ENCODE measurements at places on chromosomes 7 and 10.

DNA sequence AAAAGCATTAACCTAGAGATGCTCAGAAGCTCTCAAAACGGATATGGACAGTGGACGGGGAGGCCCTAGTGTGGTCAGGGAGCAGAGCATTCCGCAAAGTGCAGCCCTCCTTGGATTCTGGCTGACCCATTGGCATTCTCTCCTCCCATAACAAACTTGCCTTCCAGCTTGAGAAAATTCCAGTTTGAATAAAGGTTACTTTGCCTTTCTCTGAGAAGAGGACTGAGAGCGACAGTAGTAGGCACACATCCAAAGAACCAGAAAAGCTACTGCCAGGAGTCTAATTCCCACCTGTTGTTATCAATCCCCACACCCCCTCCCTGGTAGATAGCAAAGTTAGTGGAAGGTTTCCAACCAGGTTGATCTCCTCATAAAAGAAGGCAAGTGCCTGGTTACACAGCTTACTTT is 84.7 kb upstream of the TRIL start:
- DNase-seq, result no peak

DNA sequence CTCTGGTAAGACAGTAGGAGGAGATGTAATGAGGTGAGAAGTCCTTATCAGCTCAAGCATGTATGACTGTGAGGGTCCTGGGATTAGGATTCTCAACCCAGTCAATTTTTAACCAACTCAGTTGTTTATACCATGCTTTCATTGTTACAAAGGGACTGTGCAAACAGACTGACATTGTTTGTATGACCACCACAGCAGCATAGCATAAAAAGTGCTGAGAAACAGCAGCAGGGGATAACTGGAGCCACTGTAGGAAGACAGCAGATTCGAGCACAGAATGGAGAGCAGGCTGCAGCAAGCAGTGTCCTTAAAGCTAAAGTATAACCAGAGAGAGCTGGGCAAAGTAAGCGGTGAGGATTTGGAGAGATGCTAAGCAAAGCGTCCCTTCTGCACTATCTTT is 829.5 kb downstream of the REEP3 start:
- no peak for DNase-seq

DNA sequence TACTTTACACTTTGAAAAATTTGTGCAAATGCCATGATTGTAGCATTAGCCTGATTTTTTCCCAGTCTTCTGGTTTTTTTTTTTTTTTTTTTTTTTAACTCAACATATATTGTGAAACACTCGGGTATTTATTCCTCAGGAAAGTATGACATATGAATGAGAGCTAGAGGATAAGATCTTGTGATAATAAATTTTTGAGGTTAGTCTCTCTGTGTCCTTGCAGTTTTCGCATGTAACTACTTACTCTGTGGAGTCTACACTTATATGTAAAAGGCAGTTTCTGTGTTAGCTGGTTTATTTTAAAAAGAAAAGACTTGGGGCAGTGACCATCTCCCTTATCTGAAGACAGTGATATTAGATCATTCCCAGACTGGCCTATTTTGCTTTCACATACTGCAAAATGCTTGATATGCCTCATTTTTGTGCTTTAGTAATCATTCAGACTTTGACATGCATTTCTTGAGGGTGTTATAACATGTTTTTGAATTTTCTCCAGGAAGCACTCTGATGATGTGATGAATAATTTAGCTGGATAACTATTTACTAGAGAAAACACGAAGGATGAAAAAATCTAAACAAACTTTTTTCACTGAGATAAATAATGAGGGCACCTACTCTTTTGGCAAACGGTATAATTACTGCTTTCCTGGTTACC is 371.0 kb downstream of the NRG3 start:
- DNase-seq, result peak; percentile 81

GRCh38 chr10:48684792-48685623 is at the start of gene WDFY4:
Gene WDFY4 (plus strand): TSS chr10:48684873. CDS start chr10:48709733, 24,860 bp downstream.
- no peak for DNase-seq

DNA sequence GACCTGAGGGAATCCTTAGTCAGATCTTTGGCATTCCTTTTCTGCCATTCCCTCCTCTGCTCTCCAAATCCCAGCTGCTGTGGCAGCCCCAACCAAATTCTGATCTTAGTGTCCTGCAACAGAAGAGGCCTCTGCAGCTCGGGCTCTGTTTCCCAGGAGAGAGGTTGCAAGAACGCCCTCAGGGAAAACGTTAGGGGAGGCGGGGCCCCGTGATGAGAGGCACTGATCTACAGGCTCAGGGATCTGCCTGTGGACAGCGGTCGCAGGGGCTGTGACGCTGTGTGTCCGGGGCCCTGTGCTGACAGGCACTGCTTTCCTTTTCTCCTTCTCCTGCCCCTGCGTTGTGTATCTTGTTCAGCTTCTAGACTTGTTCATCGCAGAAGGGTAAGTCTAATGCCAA is 57.3 kb upstream of the DPYSL4 start:
- DNase-seq, result no peak

DNA sequence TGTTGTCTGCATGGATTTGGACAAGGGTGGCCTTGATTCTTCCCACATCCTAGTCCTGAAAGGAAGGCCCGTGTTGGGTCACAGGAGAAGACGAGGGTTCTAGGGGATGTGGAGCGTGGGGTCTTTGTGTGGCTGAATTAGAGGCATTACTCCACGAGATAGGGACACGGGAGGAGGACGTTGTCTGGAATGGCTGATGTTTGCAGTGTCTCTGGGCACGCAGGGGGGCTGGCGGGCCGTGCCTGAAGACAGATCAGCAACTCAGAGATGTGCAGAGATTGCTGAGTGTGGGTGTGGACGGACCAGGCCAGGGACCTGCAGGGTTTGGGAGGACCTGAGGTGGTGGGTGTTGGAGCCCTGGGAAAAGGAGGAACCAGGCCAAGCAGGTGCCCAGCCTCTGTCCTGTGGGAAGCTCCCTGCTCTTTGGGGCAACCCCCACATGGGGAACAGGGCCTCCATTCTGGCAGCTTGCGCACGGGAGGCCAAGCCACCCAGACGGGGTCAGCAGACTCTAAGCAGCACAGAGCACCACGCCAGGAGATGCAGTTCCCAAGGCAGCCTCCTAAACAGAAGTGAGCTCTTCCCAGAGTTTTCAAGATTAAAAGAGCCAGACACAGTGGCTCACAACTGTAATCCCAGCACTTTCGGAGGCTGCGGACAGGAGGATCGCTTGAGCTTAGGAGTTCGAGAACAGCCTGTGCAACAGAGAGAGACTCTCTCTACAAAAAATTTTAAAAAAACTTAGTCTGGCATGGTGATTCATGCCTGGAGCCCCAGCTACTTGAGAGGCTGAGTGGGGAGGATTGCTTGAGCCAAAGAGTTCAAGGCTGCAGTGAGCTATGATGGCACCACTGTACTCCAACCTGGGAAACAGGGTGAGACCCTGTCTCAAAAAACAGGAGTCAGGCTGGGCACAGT is 71.0 kb upstream of the GTF2I start:
- DNase-seq, result peak; percentile 60

GRCh38 chr7:156127166-156128134 is 315.2 kb upstream of the SHH start:
- no peak for DNase-seq

GRCh38 chr7:14521183-14521582 is 381.4 kb downstream of the DGKB start:
- no peak for DNase-seq

DNA sequence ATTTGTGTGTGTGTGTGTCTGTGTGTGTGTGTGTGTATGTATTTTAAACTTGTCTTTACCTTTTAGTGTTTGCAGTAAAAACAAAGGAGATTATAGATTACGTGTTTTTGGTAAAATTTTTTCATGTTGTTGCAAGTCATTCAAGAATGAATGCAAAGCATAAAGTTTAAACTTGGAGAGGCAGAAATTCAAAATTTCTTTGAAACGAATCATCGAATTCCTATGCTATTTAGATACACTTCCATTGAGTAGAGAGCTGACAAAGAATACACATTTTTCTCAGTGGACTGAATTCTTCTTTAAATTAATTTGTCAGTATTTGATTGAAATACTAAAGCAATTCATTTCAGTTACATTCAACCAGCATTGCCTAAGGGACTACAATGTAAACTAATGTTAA is 66.0 kb upstream of the HDAC9 start:
- DNase-seq, result no peak

- DNase-seq, result no peak
Observed at GRCh38 chr10:117431160-117431559, 55.9 kb upstream of the PDZD8 start.

DNA sequence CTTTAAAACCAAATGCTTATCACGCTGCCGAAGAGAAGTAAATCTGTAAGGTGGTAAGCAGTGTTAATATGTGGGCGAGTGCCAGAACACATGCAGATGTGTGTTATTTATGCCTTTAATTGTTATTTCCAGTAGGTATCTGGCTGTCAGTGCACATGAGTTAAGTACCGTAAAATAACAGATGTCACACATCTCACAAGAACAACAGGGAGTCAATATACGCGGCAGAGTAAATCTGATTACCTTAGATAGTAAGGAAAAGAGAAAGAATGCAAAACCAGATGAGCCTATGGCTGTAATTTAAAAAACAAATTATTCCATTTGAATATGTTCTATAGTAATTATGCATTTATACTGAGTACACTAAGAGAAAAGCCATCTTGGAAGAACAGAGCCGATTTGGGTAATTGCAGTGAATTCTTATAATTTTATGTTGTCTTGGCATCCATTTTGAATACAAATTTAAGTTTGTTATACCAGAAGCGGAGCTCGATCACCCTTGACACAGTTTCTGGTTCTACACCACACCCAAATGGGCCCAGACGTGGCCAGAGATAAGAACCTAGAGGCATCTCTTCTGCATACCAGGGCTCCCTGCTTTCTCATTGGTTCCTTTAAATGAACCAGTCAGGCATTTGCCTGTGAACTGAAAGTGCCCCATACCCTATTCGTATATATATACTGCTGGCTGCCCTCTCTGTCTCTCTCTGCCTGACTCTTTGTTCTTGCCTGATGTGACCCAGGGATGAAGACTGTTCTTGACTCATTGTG is 34.8 kb downstream of the DNAJB9 start:
- DNase-seq, result no peak

- DNase-seq, result no peak
Observed at GRCh38 chr10:132027423-132027983, 38.2 kb upstream of the JAKMIP3 start.

GRCh38 chr10:72108830-72109635 is 20.7 kb upstream of the SPOCK2 start:
- no peak for DNase-seq

DNA sequence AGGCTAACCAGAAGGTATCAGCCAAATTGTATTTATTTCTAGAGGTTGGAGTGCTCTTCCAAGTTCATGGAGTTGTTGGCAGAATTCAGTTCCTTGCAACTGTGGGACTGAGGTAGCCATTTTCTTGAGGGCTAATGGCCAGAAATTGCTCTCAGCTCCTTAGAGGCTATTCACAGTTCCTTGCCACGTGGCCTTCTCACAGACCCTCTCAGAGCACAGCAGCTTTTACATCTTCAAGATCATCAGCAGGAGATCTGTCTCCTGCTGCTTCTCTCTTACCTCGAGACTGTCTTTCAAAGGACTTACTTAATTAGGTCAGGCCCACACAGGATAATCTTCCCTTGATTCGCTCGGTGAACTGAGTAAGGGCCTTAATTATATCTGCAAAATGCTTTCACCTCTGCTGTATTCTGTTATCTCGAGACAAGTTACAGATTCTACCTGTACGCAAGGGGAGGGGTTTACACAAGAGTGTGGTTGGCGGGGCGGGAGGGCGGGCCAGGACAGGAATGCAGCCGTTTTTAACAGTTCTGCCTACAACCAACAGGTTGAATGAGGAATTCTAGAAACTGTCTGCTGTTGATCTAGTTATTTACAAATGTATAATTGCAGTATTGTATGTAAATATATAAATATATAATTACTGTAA is 15.0 kb downstream of the MIOS start:
- DNase-seq, result no peak

- DNase-seq, result no peak
Observed at GRCh38 chr10:3926258-3926657, 141.2 kb upstream of the KLF6 start.

DNA sequence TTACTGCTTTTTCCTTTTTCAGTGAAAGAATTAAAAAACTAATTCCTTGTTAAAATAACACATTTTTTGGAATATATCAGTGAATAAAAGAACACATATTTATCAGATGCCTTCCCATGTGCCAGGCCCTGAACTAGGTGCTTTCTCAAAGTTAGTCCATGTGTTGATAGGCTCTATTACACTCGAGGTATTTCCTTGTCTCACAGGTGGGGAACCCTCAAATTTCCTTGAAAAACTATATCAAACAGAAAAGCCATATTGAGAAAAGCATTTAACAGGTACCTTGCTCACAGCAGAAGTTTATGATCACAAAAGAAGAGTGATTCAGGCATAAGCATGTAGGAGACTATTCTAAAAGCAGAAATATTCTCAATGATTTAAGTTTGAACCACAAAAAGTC is 75.6 kb upstream of the OGDHL start:
- no peak for DNase-seq

- no peak for DNase-seq
Observed at GRCh38 chr7:116708248-116708647, 36.3 kb downstream of the MET start.

DNA sequence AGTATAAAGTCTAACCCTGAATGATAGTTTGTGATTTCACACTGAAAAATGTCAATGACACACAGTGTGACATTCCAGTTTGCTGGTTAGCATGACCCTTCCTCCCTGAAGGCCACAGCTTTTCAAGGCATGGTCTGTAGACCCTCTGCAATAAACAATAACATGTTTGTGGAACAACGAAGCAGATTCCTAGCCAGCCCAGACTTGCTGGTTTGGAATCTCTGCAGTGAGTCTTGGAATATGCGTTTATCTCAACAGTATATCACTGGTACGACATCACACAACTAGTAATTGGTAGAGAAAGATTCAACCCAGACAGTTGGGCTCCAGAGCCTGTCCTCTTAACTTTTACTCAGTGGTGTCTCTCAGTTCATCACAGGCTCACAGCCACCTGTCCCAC is 23.7 kb upstream of the DUSP5 start:
- DNase-seq, result no peak

DNA sequence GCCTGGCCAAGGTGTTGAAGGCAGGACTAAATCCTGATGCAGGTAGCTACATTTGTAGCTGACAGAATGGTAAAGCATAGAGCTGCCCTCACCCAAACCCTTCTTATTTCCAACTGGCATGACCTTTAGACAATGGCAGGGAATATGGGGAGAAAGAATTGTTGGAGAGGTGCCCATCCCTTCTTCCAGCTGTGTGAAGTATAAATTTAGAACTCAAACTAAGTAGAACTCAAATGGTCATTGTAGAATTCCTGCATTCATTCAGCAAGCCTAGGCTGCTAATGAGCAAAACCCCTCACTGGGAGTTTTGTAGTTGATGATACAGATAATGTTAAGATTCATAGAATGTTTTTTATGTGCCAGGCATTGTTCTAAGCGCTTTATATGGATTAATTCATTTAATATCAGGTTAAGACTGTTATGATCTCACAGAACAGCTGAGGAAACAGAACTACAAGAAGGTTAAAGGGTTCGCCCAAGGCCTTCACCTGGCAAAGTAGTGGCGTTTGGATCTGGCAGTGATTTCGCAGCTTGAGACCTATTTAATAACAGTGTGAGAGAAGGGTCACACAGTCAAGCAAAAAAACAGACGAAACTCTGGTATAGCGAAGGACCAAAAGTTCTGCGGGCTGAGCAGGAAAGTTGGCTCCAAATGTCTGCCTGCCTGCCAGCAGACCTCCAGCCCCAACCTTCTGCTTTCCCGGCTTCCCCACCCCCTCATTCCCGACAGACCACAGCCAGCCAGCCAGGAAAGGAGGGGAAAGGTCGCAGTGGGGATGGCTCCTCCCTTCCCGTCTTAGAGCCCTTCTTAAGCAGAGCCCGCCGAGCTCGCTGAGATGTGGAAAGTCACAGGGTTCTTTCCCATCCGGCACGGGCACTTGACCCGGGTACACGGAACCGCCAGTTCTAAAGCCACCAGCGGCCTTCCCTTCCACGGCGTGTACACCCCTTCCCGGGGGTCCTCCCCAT is 1.6 kb upstream of the HILPDA start:
- DNase-seq, result peak; percentile 99

- no peak for DNase-seq
Observed at GRCh38 chr7:72213081-72213480, 199.1 kb downstream of the CALN1 start.

Data from lung (tissue), 17 donors.